NCI-H446 treated with DMSO at 0.1 percent for 48 hours (cell line): ENCODE measurements at places on chromosomes 13 and 19.
A peak's percentile ranks its signal among the peaks of the same experiment; 100 is the strongest.

GRCh38 chr13:107205318-107206104 is 637.6 kb upstream of the ARGLU1 start:
- no peak for DNase-seq

GRCh38 chr19:29411113-29411581 is 114.6 kb upstream of the VSTM2B start:
- peak; percentile 0 for DNase-seq

GRCh38 chr19:52533901-52534300 is 6.4 kb downstream of the ZNF808 start:
- DNase-seq, result no peak

DNA sequence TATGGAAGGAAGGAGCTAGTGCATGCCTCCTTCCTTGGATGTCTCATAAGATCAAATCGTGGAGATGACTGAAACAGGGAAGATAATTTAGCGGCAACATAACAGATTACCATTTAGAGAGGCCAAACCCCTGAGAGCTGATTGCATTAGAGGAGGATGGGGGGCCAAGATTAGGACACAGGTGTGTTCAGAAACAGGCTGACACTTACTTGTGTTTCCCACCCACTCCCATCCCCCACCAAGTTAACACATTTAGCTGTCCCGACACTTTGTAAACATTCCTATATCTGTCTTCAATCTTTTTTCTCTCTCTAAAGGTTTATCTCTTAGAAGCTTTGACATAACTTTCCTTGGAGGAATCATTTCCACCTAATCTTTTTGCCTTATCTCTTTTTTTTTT is 48.8 kb upstream of the KCTD4 start:
- no peak for DNase-seq

DNA sequence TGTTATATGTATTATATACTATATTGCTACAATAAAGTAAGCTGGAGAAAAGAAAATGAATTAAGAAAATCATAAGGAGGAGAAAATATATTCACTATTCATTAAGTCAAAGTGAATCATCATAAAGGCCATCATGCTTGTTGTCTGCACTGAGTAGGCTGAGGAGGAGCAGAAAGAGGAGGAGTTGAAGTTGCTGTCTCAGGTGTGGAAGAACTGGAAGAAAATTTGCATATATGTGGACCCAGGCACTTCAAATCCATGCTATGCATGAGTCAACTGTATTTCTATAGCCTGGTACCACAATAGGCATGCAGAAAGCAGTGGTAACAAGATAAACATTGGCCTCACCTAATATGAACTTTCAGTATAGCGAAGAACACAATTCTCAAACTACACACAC is 135.9 kb upstream of the SGCG start:
- DNase-seq, result no peak

GRCh38 chr13:59472134-59472533 is 691.6 kb downstream of the DIAPH3 start:
- DNase-seq, result no peak

DNA sequence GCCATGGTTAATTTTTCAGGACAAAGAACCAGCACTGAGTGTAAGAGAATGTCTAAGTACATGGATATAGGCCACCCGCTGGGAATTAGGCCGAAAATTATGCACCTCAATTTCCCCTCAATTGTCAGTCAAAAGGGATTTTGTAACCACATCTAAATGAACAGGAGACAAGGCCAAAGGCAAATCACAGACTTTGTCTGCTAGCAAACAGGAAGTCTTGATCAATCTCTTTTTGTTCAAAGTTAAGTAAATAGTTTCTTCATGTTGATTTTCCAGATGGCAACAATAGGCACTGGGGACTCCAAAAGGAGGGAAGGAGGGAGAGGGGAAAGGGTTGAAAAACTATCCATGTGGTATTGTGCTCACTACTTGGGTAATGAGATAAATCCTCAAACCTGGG is 276.0 kb downstream of the COG6 start:
- no peak for DNase-seq

- DNase-seq, result no peak
These were observed 8.0 kb upstream of the ZNF567 start for GRCh38 chr19:36679455-36679854.

DNA sequence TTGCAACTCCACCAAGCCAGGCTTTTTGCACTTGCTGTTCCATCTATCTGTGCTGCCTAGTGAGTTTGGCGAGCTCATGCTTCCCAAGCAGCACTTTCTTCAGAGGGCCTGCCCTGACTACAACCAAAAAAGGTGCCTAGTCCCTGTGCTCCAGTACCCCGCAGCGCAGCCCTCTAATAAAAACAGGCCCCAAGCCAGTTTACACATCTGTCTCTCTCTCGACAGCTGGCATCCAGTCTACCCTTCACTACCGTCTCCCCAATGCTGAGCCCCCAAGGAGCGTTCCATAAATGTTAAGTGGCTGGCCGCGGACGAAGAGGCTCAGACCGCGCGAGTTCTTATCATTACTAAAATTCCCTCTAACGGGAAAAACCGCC is 512 bp downstream of the MED4 start:
- DNase-seq, result no peak

DNA sequence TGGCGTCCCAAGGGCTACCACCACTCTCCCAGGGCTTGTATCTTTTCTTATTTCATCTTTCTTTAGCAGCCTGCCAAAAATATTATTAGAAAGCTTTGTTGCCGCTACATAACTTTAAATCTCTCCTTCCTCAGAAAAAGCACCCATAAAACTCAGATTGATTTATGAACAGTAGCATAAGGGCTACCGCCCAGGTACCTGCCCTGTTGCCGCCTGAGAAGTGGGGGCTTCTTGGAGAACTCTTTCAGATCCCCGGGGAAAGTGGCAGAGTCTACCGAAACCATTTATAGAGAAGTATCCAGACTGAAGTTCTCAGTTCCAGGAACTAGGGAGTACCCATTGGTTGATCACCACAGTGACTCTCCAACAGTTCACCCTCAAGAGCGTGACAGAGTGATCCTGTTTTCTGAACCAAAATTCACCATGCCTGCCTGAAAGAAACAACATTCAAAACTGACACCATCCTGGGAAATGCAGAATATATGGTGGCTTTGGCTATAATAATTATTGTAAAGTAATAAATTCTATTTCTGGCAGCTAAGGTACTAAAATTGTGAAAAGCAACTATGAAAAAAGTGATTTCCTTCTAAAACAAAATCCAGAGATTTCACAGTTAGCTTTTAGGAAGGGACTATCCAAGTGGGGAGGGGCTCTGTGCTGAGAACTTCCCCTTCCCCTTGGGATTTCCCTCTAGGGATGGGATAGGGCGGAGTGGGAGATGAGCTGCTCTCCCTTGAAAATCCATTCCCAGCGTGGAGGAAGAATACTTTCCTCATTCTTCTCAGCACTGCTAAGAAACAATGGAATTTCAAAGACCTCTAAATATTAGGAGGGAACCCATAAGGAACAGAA is 877 bp upstream of the N4BP2L1 start:
- DNase-seq, result no peak

GRCh38 chr13:91360246-91360751 is 12.8 kb downstream of the MIR17HG start:
- no peak for DNase-seq

GRCh38 chr13:27375686-27376326 is 48.6 kb upstream of the GTF3A start:
- DNase-seq, result peak; percentile 30
